ENCODE measurements at places on chromosomes 6 and 20. TPM values are rescaled to one million over a fixed set of nuclear protein-coding genes. Genes with fewer than 3 reads are reported as not detected.
A peak's percentile ranks its signal among the peaks of the same experiment; 100 is the strongest.

RMND1 gene
- total RNA-seq = 18.3 TPM

ZC2HC1B gene
- not detected for total RNA-seq

MKKS gene
- 17.8 TPM for total RNA-seq

ADGRF4 gene
- not detected for total RNA-seq

MLIP gene
- 2.4 TPM for total RNA-seq

ADTRP gene
- total RNA-seq = 2.7 TPM

OSBPL2 gene
- 57.1 TPM for total RNA-seq

THEMIS gene
- total RNA-seq = 3.3 TPM

C20orf204 gene
- total RNA-seq = 2.4 TPM

TGM2 gene
- total RNA-seq = 611 TPM

EEF1A2 gene
- total RNA-seq = 18.1 TPM

DNA sequence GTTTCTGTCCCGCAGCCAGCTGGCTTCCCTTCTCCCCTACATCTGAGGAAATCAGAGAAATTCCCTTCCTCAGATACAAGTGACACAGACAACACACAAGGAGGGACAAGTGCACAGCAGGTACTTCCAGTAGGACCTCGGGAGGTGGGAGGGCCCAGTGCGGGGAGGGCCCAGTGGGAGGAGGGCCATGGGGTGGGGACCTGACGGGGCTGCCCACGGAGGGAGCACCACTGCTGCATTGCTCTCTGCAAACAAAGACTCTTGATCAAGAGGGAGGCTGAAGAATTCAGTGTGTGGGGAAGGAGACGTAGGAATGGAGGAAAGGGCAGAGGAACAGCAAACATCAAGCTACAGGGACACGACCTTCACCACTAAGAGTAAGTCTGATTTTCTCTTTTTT, 9.0 kb downstream of the TAP2 start:
- H3K4me3 ChIP-seq = no peak overlapping the region
- H3K27me3 ChIP-seq = no peaks in the 10 kb centered on the region
- DNase-seq = no peak
- H3K36me3 ChIP-seq = peaks cover 4% of the 10 kb centered on the region

GRCh38 chr20:2794202-2794748, 6.2 kb downstream of the CPXM1 start:
- H3K4me1 ChIP-seq = no peaks in the 10 kb centered on the region
- H3K36me3 ChIP-seq = no peaks in the 10 kb centered on the region
- no peak for DNase-seq
- no peak overlapping the region for H3K27ac ChIP-seq
- H3K27me3 ChIP-seq = no peaks in the 10 kb centered on the region

GRCh38 chr6:50831186-50831585, 12.5 kb downstream of the TFAP2B start:
- no peaks in the 10 kb centered on the region for H3K36me3 ChIP-seq
- H3K4me1 ChIP-seq = no peaks in the 10 kb centered on the region
- peaks cover 70% of the 10 kb centered on the region for H3K27me3 ChIP-seq
- DNase-seq = no peak

- no peaks in the 10 kb centered on the region for H3K27me3 ChIP-seq
- DNase-seq = no peak
- no peaks in the 10 kb centered on the region for H3K4me1 ChIP-seq
- no peaks in the 10 kb centered on the region for H3K36me3 ChIP-seq
- H3K27ac ChIP-seq = no peak overlapping the region
Observed at GRCh38 chr6:73367761-73368355, 1.8 kb downstream of the OOEP start.

DNA sequence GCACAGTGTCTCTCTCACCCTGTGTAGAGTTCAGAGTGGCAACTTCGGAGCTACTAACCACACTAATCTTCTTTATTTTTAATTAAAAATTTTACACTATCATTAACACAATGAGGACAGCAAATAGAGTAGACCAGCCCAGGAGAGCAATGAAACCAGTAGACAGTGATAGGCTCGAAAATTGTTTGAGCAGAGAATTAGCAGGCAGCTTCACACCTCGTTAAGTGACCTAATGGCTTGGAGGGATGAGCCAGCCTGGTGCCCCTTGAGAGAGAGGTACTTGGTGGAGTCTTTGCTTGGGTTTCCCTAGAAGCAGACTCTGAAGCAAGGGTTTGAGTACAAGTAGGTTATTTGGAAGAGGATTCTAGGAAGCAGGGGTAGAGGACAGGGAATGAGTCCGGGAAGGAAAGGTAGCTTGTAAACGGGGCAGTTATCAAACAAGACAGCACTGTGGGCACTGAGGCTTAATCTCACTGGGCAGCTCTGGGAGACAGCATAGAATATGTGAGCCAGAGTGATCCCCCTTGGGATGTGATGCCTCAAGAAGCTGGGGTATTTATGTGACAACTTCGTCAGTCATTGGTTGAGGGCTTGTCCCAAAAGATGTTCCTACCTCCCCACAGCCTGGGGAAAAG, 146.1 kb downstream of the PCSK2 start:
- no peak overlapping the region for H3K4me3 ChIP-seq
- H3K36me3 ChIP-seq = no peaks in the 10 kb centered on the region
- no peak for DNase-seq
- no peaks in the 10 kb centered on the region for H3K27me3 ChIP-seq

- DNase-seq = no peak
- no peaks in the 10 kb centered on the region for H3K27me3 ChIP-seq
- no peak overlapping the region for H3K27ac ChIP-seq
- no peak overlapping the region for H3K4me3 ChIP-seq
Observed at GRCh38 chr6:126123226-126123625, 136.9 kb downstream of the TRMT11 start.

GRCh38 chr6:169677096-169677495, 24.7 kb downstream of the WDR27 start:
- H3K36me3 ChIP-seq = peaks cover 5% of the 10 kb centered on the region
- peaks cover 5% of the 10 kb centered on the region for H3K4me1 ChIP-seq
- no peaks in the 10 kb centered on the region for H3K27me3 ChIP-seq
- no peak overlapping the region for H3K4me3 ChIP-seq
- H3K27ac ChIP-seq = no peak overlapping the region

GRCh38 chr6:23445157-23445710, 680.8 kb upstream of the NRSN1 start:
- no peaks in the 10 kb centered on the region for H3K36me3 ChIP-seq
- H3K27me3 ChIP-seq = no peaks in the 10 kb centered on the region

- peaks cover 7% of the 10 kb centered on the region for H3K4me1 ChIP-seq
- H3K4me3 ChIP-seq = no peak overlapping the region
- DNase-seq = no peak
- H3K27ac ChIP-seq = no peak overlapping the region
Observed at GRCh38 chr6:37177077-37177934, 7.4 kb downstream of the PIM1 start.

DNA sequence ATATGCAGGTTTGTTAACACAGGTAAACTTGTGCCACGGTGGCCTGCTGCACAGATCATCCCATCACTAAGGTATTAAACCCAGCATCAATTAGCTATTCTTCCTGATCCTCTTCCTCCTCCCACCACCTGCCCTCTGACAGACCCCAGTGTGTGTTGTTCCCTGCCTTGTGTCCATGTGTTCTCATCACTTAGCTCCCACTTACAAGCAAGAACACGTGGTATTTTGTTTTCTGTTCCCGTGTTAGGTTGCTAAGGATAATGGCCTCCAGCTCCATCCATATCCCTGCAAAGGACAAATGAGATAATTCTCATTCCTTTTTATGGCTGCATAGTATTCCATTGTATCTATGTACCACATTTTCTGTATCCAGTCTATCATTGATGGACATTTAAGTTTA, 294.0 kb downstream of the PKHD1 start:
- no peaks in the 10 kb centered on the region for H3K4me1 ChIP-seq
- H3K4me3 ChIP-seq = no peak overlapping the region
- H3K36me3 ChIP-seq = no peaks in the 10 kb centered on the region
- DNase-seq = no peak
- no peaks in the 10 kb centered on the region for H3K27me3 ChIP-seq

DNA sequence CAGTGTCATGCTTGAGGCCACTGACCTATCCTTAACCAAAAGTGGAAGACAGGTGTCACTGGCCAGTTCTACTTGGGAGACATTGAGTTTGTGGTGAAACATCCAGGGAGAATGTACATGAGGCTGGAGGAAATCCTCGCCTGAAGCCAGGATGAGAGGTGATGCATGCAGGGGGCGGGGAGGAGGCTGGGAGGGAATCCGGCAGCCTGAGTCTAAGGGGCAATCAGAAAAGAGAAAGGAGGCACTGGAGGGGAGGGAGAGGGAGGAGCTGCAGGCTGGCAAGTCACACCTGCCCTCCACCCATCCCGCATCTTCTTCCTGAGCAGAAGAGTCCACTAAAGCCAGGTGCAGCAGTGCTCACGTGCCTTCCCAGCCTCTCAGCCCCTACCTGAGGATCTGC, 14.9 kb upstream of the DDO start:
- DNase-seq = no peak
- no peaks in the 10 kb centered on the region for H3K4me1 ChIP-seq
- H3K27ac ChIP-seq = no peak overlapping the region
- no peak overlapping the region for H3K4me3 ChIP-seq
- H3K27me3 ChIP-seq = no peaks in the 10 kb centered on the region

DNA sequence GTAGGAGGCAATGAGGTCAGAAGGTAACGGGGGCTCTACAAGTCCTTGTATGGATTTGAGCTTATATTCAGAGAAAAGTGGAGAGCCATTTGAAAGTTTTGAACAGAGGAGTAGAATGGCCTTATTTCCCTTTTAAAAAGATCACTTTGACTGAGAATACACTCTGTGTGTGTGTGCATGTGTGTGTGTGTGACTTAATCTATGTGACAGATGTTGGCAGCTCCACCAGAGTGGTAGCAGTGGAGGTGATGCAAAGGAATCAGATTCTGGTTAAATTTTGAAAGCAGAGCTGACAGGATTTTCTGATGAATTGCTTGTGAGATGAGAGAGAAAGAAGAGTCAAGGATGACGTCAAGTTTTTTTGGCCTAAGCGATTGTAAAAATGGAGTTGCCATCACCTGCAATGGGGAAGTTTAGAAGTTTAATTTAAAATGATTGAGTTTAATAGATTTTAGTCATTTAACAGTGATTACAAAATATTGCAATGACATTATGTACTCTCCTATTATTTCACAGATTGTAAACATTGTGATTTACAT, 172.2 kb upstream of the HEY2 start:
- no peaks in the 10 kb centered on the region for H3K36me3 ChIP-seq
- no peaks in the 10 kb centered on the region for H3K4me1 ChIP-seq
- H3K27me3 ChIP-seq = no peaks in the 10 kb centered on the region
- no peak for DNase-seq
- H3K4me3 ChIP-seq = no peak overlapping the region

GRCh38 chr6:133855276-133855990, 33.5 kb upstream of the TCF21 start:
- H3K36me3 ChIP-seq = no peaks in the 10 kb centered on the region
- peaks cover 10% of the 10 kb centered on the region for H3K27me3 ChIP-seq
- H3K4me1 ChIP-seq = no peaks in the 10 kb centered on the region

DNA sequence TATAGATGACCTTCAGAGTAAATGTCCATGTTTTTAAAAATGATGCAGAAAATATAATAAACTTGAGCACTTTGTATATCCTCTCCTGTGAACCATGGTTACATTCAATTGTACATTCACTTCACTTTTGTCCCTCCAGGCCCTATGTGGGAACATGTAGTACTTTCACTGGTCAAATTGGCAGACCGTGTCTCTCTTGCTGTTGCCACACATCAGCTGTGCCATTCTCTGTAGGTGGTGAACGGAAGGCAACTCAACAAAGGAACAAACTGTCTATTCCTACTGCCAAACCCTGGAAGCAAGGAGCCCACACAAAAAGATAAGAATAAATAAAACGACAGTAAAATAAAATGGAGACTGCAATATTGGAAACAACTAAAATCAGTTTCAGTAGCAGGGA, 2.0 kb downstream of the ROS1 start:
- no peaks in the 10 kb centered on the region for H3K27me3 ChIP-seq
- H3K27ac ChIP-seq = no peak overlapping the region
- no peak for DNase-seq
- H3K4me1 ChIP-seq = no peaks in the 10 kb centered on the region
- H3K4me3 ChIP-seq = no peak overlapping the region
- H3K36me3 ChIP-seq = no peaks in the 10 kb centered on the region

GRCh38 chr6:129684903-129685661, 24.9 kb downstream of the ARHGAP18 start:
- no peaks in the 10 kb centered on the region for H3K27me3 ChIP-seq
- peak overlapping the region; percentile 58 for H3K27ac ChIP-seq
- DNase-seq = no peak
- no peaks in the 10 kb centered on the region for H3K36me3 ChIP-seq
- no peak overlapping the region for H3K4me3 ChIP-seq
- peaks cover 10% of the 10 kb centered on the region for H3K4me1 ChIP-seq

GRCh38 chr20:51864967-51865366, 62.6 kb upstream of the SALL4 start:
- DNase-seq = no peak
- no peak overlapping the region for H3K27ac ChIP-seq
- no peaks in the 10 kb centered on the region for H3K4me1 ChIP-seq
- no peaks in the 10 kb centered on the region for H3K36me3 ChIP-seq
- no peaks in the 10 kb centered on the region for H3K27me3 ChIP-seq

DNA sequence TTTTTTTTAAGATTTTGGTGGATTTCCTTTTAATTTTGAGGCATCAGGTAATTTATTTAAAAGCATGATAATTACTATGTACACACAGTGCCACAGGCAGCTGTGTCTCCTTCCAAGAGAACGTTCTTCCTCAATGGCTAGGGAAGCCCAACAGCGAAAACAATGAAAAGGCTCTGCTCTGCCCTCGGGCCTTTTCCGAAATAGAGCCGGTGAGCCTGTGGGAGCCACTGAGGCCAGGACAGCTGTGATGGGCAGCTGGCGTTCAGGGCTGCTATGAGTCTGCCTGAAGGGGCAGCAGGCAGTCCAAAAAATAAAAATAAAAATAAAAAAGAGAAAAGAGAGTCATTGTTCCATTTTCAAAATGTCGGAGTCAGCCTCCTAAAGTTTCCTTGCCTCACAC, 443.8 kb downstream of the KIF16B start:
- no peak overlapping the region for H3K27ac ChIP-seq
- H3K4me1 ChIP-seq = no peaks in the 10 kb centered on the region
- no peaks in the 10 kb centered on the region for H3K27me3 ChIP-seq
- no peak overlapping the region for H3K4me3 ChIP-seq
- no peak for DNase-seq

GRCh38 chr6:135187372-135187771, 6.3 kb downstream of the MYB start:
- H3K27ac ChIP-seq = no peak overlapping the region
- no peaks in the 10 kb centered on the region for H3K36me3 ChIP-seq
- peaks cover 5% of the 10 kb centered on the region for H3K27me3 ChIP-seq
- DNase-seq = no peak

DNA sequence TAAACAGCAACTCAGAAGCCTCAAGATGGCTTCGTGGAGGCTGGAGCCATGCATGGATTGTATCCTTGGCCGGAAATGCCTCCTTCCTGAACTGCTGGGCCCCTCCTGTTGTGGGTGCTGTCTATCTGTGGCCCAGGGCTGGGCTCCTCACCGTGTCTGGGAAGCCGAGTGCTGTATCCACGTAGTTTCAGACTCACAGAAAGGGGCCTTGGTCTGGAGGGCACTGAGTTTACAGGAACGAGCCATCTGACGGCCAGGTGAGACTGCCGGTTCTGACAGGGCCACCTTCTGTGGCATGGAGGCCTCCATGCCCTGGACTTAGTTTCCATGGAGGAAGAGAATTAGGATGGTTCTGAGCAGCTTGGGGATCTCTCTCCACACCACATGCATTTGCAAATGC, 142.2 kb downstream of the ERMARD start:
- H3K36me3 ChIP-seq = no peaks in the 10 kb centered on the region
- H3K27ac ChIP-seq = no peak overlapping the region
- H3K4me3 ChIP-seq = no peak overlapping the region
- H3K4me1 ChIP-seq = no peaks in the 10 kb centered on the region

GRCh38 chr20:4046311-4046924, 31.1 kb upstream of the RNF24 start:
- H3K27ac ChIP-seq = no peak overlapping the region
- no peak for DNase-seq
- no peaks in the 10 kb centered on the region for H3K36me3 ChIP-seq
- no peaks in the 10 kb centered on the region for H3K4me1 ChIP-seq
- H3K27me3 ChIP-seq = no peaks in the 10 kb centered on the region
